T-helper 2 cell (primary cell): ENCODE measurements at places on chromosomes 6 and 20.

GRCh38 chr6:93727447-93727846, 308.1 kb upstream of the EPHA7 start:
- no peak for DNase-seq

GRCh38 chr6:36977470-36977941, 8.5 kb downstream of the MTCH1 start:
- peak; percentile 41 for DNase-seq

DNA sequence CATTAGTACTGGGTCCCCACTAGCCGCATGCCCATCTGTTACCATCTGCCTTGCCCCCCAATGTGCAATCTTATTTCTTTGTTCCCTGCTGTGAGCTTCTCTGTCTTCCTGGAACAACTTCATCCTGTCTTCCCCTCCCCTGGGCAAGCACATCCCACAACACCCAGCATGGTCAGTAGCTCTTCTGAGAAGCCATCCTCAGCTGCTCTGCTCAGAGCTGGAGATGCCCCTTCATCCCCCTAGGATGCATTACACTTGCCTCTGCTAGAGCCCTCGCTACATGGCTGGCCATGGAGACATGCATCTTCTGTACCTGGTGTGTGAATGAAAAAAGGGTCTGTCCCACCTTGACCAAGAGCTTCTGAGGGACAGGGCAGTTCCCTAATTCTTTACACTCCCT, 141.2 kb downstream of the CDC5L start:
- DNase-seq: no peak

DNA sequence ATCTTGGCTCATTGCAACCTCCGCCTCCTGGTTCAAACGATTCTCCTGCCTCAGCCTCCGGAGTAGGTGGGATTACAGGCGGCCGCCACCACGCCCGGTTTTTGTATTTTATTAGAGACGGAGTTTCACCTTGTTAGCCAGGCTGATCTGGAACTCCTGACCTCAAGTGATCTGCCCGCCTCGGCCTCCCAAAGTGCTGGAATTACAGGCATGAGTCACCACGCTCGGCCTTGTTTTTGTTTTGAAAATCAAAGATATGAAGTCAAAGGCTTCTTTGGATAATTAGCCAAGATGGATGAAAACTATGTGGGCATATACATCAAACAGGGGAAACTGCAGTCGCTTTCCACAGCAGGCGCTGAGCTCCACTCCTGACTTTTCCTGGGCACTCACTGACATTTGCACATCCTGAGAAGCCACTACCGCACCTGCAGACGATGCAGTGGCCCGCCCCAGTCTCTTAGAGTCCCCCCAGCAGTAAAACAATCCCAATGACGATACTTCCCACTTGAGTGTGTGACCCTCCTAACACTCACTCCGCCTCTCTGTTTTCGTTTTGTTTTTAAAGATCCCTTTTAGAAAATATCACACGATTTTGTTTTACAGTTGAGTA, 44.1 kb downstream of the GJA1 start:
- no peak for DNase-seq

- no peak for DNase-seq
Observed at GRCh38 chr6:30768634-30769087, 24.3 kb upstream of the IER3 start.

- DNase-seq: no peak
Observed at GRCh38 chr6:158865769-158866168, 46.6 kb upstream of the EZR start.

DNA sequence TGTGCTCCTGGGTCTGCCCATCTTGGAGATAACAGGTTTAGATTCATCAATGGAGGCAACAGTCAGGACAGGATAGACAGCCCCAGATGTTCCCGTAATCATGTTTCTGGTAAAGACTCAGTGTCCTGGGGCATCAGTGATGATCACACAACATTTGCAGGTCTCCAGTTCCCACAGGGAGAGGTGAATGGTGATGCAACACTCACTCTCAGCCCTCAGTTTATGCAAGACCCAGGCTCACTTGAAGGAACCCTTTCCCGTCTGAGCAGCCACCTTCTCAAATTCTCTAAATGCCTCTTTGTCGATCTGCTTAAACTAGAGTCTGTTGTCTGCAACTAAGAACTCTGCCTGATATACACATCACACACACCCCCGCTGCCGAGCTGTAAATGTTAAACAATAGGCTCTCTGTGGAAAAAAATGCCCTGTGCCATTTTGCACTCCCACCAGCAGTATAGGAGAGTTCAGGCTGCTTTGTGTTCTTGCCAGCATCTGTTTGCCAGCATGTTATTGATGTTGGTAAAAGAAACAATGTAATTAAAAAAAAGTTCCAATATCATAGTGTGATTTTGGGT, 30.1 kb upstream of the SCP2D1 start:
- no peak for DNase-seq

GRCh38 chr6:74579047-74579446, 626.8 kb downstream of the COL12A1 start:
- no peak for DNase-seq

DNA sequence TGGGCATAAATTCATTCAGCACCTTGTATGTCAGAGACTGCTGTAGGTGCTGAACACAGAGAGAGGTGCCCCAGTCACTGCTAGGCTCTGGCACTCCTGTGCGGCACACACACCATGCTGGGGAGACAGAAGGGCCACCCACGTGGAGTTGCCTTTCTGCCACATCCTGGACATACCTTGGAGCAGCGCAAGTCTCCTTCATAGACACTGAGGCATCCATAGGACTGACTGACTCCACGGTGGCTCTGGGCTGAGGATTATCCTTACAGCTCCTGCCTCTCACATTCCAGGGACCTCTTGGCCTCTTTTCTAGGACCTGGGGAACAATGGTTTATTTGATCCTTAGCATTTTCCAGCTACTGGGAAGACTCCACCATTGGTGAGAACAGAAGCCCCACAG, 26.0 kb upstream of the SLC22A23 start:
- no peak for DNase-seq

DNA sequence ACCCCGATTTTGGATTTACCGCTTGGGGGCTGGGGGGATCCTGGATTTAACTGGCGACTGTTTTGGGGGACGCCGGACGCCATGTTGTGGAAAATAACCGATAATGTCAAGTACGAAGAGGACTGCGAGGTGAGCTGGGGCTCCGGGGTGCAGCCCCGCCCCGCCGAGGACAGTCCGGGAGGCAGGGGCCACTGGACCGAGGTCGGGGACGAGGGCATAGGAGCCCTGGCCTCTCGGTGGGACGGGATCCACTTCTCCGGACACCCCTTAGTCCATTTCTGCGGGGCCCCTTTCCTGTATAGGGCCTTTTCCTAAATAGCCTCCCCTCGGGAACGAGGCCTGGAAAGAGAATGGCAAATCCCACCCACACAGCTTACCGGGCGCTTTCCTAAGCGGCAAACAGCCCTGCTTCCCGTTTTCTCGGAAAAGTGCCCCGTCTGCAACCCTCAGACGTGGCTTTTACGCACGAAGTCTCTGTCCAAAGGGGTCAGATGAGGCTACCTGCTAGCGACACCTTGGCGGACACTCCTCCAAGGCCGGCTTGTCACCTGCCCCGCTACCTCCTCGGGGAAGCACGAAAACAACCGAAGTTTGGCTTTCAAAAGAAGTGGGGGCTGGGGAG, 469 bp downstream of the TFAP2C start:
- DNase-seq: no peak

DNA sequence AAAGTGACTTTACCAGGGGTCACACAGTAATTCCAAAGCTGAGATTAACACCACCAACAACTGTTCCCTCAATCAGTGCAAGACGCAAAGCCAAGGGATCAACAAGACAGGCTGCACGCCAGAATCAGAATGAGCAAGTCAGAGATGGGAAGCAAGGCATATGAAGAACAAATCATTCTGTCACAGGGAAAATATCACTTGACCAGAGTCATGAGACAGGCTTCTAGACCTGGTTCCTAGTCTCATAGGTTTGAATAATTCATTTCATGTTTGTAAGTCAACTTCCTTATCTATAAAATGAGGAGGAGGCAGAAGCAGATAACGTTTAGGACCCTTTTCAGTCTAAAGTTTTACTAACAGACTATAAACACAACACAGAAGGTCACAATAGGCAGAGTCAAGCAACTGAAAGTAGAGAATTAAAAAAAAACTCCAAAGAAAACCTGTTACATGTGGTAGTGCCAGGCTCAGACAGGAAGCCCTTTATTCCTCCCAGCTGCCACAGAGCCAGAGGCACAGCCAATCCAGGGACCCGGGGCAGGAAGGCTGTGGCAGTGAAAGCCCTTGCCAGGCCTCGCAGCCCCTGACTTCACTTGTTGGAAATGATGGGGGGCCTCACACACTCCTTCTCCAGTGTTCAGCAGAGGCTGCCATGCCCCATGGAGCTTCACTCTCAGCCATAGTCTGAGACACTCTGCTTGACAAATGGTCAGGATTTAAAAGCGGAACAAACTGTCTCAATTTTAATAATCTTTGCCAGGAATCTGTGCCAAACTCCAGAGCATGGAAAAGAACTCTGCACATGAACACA, 29.2 kb upstream of the DST start:
- DNase-seq: no peak

DNA sequence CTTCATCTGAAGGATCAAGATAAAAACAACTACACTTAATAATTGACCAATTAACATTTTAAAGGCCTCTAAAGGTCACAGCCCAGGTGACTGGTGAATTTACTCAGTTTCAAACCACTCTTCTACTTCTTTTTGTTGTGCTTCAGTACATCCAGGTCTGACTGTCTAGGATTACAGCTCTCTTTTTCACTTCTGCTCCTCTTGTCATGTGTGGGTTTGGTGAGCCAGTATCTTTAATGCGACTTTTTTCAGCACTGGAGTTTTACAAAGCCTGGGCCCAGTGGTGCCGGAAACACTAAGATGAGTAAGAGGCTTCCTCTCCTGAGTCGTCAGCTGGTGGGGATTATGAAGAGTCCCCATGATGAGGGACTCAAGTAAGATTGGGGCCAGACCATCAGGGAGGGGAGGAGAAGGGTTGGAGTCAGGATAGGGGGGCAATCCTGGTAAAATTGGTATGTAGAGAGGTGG, 27.0 kb downstream of the HECA start:
- DNase-seq: peak; percentile 45

- no peak for DNase-seq
Observed at GRCh38 chr6:49205526-49205925, 257.5 kb downstream of the MMUT start.

GRCh38 chr6:42984924-42985475, 630 bp downstream of the PPP2R5D start:
- DNase-seq: peak; percentile 45

DNA sequence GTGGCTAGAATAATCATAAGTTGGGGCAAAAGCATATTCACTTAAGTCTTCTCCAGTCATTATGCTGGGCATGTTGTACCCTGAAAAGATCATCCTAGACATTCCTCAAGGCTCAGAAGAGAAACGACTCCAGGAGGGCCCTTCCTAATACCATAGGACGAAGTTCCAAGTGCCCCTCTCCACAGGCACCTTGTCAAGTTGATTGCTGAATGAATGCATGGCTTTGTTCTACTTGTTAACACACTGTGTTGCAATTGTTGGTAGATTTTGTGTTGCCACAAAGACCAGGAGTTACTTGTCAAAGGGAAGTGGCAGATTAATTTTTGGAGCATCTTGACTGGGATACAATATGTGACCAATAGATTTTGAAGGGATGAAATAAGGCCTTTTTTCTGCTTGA, 194.3 kb upstream of the SMLR1 start:
- no peak for DNase-seq

DNA sequence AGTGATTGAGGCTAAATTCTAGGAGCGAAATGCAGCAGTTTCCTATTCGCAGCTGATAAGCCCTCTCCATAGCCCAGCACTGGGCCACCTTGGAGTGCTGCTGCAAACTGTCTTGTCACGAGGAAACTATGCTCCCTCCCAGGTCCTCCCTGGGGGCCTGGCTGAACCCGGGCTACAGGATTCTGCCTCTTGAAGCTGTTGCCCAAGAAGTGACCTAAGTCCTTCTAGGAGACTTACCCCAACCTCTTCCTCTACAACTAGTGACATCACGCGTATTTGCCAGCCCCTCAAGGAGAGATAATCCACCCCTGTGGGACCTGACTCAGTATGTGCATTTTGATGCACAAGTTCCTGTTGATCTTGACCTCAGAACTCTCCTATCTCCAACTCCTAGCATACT, 26.5 kb upstream of the ZFAND3 start:
- no peak for DNase-seq

DNA sequence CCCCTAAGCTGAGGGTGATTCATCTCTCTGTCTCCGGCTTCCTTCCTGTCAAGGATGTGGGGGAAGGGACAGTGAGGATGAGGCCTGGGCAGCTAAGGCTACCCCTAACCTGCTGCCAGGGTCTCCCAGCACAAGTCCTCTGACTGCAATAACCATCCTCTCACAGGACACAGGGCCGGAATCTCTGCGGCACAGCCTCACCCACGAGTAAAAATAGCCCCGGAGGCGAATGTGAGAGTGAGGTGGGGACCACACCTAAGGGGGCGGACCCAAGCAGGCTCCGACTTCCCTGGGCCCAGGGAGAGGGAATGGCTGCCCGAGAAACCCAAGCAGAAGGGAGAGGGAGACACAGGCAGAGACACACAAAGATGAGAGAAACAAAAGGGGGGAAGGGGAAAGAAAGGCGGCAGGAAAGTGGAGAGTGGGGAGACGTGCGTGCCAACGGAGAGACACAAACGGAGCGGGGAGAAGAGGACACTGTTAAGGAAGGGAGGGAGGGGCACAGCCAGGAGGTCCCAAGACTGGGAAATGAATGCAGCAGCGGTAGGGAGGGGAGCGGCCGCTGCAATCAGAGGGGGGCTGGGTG, 1.4 kb downstream of the CLIC1 start:
- DNase-seq: peak; percentile 29

GRCh38 chr6:6392214-6393068, 72.0 kb upstream of the F13A1 start:
- DNase-seq: no peak

GRCh38 chr20:6045566-6045965, 8.3 kb downstream of the LRRN4 start:
- DNase-seq: no peak

DNA sequence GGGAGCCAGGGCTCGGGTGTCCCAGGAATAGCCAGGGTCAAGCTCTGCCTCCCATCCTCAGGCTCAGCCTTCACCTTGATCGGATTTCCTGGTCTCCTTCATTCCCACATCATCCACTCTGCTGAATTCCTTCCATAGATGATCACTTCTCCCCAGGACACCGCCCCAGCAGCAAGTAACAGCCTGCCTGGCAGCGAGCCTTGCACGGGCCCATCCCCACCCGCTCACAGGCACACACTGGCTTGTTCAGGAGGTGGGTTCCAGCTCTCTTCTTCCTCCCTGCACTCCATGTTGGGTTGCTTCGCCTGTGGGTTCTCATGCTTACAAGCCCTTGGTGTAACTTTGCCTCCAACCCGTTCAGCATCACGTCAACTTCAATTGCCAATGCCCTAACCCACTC, 113.0 kb upstream of the IYD start:
- DNase-seq: no peak

- DNase-seq: no peak
Observed at GRCh38 chr6:108348655-108349349, 53.9 kb downstream of the AFG1L start.

- DNase-seq: no peak
Observed at GRCh38 chr20:37984018-37984785, 49.1 kb downstream of the TTI1 start.

GRCh38 chr6:159305804-159306537, 136.8 kb downstream of the FNDC1 start:
- DNase-seq: no peak
